Lung microvascular endothelial cell (primary cell): ENCODE measurements at places on chromosomes 7 and 10.

GRCh38 chr10:21675157-21675796, 141.2 kb downstream of the MLLT10 start:
- peak; percentile 49 for DNase-seq

DNA sequence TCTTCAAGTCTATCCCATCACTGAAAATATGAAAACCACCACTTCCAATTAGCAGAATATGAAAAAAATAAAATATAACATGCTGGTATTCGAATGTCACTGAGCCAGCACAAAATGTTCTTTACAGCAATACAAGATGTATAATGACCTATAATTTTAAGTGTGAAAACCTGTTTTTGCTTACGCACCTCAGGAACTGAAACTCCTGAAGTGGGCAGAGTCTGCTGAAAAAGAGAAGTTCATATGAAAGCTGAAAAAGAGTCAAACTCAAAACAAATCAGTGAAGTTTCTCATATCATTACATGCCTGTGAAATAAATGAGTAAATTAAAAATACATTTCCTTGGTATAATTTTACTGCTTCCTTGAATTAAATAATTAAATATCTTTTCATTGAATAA, 272.5 kb downstream of the DGKB start:
- DNase-seq: no peak

DNA sequence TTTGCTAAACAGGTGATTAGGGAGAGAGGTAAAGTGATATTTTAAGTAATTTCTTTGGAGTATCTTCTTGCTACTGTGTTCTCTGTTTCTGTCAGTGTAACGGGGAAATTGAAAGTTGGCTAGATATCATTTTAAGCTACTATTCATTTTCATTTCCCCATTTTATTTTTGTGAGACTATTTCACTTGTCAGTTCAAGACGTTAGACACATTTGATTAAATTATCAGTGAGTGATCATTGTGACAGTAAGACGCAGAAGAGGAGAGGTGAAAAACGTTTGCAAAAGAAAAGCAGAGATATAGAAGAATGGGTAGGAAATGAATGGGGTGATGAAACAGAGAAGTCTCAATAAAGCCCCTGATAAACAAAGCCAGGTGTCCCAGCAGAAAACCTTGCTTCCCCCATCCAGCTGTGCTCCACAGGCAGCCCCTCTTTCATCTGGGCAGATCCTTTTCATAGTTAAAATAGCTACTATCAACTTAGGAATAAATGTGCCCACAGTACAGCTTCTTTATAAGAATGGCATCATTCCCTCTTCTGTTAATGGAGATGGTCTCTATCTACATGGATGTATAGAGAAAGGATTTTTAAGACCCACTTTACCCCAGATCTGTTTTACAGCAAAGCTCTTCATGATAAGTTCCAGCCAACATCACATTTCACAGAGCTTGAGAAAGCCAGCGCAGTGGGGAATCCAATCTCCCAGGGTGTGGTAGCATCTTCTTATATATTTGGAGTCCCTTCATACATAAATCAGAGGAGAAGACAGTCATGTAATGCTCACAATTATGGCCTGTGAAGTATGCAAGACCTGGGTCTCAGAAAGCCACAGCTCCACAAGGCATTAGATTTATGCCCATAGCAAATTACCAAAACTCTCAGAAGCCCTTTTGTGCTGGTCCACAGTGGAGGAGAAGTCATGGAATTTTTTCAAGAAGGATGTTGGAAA, 138.1 kb upstream of the ITGB1 start:
- DNase-seq: no peak

- no peak for DNase-seq
Measured at GRCh38 chr7:117017702-117018266, 64.5 kb downstream of the ST7 start.

GRCh38 chr10:21626457-21627161, 92.6 kb downstream of the MLLT10 start:
- no peak for DNase-seq

DNA sequence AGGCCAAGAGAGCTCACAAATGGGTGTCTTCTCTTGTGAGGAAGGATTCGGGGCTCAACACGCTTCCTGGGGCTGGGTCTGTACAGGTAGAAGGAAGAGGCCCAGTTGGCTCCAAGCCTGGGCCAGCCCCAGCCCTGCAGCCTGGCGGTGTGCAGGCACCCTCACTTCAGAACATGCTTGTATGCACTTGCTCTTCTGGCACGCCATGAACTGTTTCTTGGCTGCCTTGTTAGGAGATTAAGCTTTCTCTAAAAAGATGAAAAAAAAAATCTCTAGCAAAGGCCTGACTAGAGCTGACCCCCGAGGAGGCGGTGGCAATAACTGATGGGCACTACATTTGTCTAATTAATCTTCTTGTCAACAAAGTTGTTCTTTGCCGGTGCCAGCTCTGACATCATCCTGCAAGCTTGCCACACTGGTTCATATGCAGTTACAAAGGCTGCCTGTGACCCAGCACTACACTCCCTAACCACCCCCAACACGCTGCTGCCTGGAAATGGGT, 94.7 kb downstream of the WDR11 start:
- no peak for DNase-seq

DNA sequence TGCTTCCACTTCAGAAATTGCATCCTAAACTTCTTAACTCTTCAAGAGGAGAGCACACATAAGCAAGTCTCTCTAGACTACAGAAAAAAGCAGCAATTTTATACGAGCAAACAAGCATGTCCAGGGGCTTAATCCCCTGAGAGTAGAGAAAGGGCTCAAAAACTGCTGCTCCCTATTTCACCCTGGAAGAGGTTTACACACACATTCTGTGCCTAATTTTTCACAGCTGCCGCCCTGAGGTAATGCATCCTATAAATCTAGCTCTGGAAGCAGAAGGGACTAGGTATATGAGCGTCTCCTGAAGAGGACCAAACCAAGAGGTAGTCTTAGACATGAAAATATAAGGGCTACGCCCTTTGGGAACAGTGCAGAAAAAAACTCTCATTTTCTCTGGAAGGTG, 73.1 kb downstream of the CRPPA start:
- no peak for DNase-seq

DNA sequence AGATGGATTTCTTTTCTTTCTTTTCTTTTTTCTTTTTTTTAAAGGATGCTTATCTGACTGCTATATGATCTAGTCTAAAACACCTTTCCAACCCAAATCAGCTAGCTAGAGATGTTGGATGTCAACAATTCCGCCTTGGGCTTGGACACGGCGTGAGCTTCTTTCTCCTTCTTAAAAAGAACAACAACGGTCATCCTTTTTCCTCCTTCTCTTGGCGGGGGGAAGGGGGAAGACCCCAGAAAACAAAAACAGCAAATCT, 1.0 kb downstream of the BEND7 start:
- DNase-seq: no peak
